Right ventricle myocardium inferior (tissue), 1 donor: ENCODE measurements at places on chromosomes 5 and 9. TPM values are rescaled to one million over a fixed set of nuclear protein-coding genes. Genes with fewer than 3 reads are reported as not detected.

DNA sequence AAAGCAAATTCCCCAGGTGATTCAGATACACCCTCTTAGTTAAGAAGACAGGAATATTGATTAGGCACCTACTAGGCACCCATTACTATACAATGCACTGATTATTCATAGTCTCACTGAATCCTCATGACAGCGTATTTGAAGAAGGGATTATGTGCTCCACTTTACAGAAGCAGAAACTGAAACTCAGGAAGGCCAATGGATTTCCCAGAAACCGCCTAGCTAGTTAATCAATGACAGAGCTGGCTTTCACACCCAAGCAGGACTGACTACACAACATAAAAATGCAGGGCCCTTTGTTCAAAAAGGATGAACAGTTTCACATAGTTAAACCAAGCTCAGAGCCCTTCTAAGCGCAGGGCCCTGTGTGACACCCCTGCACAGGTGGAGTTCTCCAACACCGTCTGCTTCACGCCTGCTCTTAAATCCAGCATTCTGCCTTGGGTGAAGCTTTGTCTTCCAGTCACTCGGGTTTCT is 117.3 kb downstream of the TTLL11 start:
- DNase-seq = no peak

The CD74 gene
- total RNA-seq = 327 TPM

The FGF10 gene
- 4.4 TPM for total RNA-seq

GRCh38 chr9:95213117-95213516 is 104.4 kb downstream of the FANCC start:
- DNase-seq = no peak

The ADCY2 gene
- total RNA-seq = 0.19 TPM

GRCh38 chr5:157592594-157592993 is 17.0 kb upstream of the ADAM19 start:
- DNase-seq = no peak

DNA sequence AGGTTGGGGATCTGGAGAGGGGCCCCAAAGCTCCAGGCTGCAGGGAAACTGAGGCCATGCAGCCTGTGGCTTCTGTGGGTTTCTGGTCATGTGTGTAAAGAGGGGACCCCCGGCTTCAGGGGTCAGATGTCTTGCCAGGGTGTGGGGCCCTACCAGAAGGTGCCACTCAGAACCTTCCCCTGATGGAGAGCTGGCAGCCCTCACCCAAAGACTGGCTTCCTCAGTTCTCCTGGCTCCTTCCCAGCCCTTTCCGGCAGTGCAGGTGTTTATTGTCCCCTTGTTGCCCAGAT is 11.6 kb upstream of the LAMC3 start:
- no peak for DNase-seq

DNA sequence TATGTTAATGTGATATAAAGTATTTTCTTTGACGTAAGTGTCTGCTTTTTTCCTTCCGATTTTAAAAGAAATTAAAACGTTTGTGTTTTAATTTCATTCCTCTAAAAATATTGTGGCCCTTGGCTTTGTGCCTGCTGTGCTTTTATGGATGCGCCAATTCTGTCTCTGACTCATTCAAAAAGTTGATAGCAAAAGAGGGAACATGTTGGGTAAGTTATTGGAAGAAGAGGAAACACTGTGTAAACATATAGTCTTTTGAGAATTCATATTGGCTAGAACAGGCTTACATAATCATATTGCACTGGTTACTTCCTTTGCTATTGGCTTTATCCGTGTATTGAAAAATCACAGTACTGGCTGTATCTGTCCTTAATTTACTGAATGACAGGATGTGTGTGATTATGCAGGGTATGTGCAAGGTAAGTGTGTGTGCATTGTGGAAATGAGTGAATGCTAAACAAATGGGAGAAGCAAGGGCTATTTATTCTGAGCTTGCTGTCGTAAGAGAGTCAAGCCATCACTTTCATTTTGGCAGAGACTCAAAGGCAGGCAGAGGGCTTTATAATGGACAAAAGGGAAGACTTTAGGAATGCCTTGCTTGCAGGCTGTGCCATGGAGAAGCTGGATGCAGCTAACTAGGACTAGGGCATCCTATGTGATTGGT is 67.8 kb downstream of the SGCD start:
- DNase-seq = no peak

DNA sequence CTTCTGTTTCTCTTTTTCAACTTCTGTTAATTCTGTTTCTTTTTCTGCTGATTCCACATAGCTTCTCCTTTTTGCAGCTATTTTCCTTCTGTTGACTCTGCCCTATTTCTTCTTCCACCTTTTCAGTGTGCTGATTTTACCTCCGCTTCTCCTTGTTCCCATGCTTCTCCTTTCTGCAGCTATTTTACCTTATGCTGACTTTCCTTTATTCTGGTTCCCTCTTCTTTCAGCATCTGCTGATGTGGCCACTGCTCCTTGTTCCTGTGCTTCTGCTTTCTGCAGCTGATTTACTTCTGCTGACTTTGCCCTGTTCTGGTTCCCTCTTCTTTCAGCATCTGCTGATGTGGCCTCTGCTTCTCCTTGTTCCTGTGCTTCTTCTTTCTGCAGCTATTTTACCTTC is 58.8 kb downstream of the HACD4 start:
- DNase-seq = no peak

GRCh38 chr5:169805527-169805934 is 168.5 kb downstream of the DOCK2 start:
- DNase-seq = no peak

DNA sequence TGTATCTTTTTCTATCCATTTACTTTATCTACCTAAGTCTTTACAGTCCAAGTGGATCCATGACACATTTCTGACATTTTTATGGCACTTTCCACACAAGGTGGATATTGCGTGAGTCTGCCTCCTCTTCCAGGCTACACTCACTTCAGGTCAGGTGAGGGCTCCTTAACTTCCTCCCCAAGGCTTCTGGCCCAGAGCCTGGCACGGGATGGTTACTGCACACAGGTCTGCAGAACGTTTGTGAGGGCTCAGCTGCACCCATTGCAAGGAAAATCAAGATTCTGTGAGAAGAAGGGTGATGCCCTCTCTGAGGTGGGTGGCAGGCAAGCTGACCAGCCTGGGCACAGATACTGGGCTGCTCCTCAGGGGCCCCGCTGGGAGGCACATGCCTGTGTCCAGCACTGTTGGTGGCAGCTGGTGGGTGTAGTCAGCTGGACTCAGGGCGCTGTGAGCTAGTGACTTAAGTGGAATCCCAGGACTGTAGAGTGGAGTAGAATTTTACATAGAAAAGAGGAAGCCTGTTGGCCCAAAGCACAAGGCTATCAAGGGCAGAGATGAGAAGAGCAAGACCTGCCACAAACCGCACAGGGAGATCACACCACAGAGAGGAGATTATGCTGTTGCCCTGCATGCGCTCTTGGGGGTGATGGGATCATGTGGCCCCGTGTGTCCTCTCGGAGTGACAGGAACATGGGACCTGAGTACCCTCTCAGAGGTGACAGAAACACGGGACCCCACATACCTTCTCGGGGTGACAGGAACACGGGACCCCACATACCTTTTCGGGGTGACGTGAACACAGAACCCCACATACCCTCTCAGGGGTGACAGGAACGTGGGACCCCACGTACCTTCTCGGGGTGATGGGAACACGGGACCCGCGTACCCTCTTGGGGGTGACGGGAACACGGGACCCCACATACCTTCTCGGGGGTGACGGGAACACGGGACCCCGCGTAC is 21.3 kb downstream of the AHRR start:
- DNase-seq = no peak

DNA sequence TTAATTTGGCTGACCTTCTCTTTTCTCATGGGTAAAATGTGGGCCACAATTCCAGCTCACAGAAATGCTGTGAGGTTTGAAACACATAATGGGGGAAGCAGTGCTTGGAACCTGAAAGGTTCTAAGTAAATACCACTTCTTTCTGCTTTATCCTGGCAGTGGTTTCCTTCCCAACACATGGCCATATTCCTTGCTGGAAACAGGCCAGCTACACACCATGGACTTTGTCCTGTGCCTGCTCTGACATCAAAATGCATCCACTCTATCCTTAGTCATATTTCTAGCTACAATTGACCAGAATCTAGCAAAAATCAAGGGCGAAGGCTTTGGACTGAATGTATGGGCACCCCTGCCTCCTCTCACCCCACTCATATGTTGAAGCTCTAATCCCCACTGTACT is 93.1 kb upstream of the TRPC7 start:
- no peak for DNase-seq

- DNase-seq = no peak
Measured at GRCh38 chr5:43171926-43172325, 20.1 kb upstream of the NIM1K start.

DNA sequence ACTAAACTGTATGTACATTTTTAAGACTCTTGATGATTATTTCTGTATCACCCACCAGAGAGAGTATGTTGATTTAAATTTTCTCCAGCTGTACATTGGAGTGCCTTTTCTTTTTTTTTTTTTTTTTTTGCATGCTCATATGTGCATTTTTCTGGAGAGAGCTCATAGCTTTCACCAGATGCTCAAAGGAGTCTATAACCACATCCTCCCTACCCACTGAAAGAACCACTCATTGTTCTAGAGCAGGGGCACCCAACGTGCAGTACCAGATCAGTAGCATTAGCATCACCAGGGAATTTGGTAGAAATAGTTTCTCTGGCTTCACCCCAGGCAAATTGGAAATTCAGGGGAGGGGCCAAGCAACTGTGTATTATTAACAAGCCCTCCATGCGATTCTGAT is 53.9 kb upstream of the TMEM171 start:
- no peak for DNase-seq

DNA sequence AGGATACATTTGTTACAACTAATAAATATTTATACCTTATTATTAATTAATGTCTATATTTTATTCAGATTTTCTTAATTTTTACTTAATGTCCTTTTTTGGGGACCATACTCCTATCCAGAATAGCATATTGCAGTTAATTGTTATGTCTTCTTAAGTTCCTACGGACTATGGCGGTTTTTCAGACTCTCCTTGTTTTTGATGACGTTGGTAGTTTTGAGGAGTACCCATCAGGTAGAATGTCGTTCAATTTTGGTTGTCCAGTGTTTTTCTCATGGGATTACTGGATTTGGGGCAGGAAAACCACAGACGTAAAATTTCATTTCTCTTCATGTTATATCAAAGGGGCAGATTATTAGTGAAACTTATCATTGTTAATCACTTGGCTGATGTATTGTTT is 223.7 kb downstream of the ISL1 start:
- no peak for DNase-seq
